Neural progenitor cell (in vitro differentiated cells): ENCODE measurements at places on chromosomes 1 and 21. TPM values are rescaled to one million over a fixed set of nuclear protein-coding genes. Genes with fewer than 3 reads are reported as not detected.

GRCh38 chr1:12709091-12709491 is 6.8 kb upstream of the AADACL3 start:
- H3K27me3 ChIP-seq: no peaks in the 10 kb centered on the region
- no peak overlapping the region for H3K27ac ChIP-seq
- no peak for DNase-seq
- H3K4me3 ChIP-seq: no peak overlapping the region
- no peaks in the 10 kb centered on the region for H3K4me1 ChIP-seq

- H3K4me1 ChIP-seq: no peaks in the 10 kb centered on the region
- H3K36me3 ChIP-seq: no peaks in the 10 kb centered on the region
- H3K27ac ChIP-seq: no peak overlapping the region
- H3K4me3 ChIP-seq: no peak overlapping the region
- H3K27me3 ChIP-seq: no peaks in the 10 kb centered on the region
- no peak for DNase-seq
Observed at GRCh38 chr1:226360106-226360746, 47.7 kb downstream of the PARP1 start.

GRCh38 chr1:247360116-247360898 is 28.6 kb upstream of the ZNF496 start:
- no peak overlapping the region for H3K4me3 ChIP-seq
- peaks cover 3% of the 10 kb centered on the region for H3K4me1 ChIP-seq
- no peak for DNase-seq
- H3K27ac ChIP-seq: no peak overlapping the region
- H3K36me3 ChIP-seq: no peaks in the 10 kb centered on the region

Gene INAVA
- total RNA-seq: 23.7 and 63.1 TPM in 2 replicates

DNA sequence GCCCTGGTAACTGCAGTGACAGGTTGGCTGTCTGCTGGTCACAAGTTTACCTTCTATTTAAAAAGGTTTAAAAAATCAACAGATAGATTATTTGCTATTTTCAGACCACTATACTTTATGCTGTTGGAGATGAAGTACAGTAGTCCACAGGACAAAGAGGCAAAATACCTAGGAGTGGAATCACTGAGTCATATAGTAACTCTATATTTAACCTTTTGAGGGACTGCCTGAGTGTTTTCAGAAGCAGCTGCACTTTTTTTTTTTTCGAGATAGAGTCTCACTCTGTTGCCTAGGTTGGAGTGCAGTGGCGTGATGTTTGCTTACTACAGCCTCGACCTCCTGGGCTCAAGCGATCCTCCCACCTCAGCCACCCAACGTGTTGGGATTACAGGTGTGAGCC is 11.7 kb downstream of the CNIH4 start:
- H3K27me3 ChIP-seq: no peaks in the 10 kb centered on the region
- no peak for DNase-seq
- no peak overlapping the region for H3K4me3 ChIP-seq
- H3K4me1 ChIP-seq: no peaks in the 10 kb centered on the region
- H3K36me3 ChIP-seq: peaks cover 16% of the 10 kb centered on the region

Gene SLC44A5
- 13.5 and 25.3 TPM in 2 replicates for total RNA-seq

DNA sequence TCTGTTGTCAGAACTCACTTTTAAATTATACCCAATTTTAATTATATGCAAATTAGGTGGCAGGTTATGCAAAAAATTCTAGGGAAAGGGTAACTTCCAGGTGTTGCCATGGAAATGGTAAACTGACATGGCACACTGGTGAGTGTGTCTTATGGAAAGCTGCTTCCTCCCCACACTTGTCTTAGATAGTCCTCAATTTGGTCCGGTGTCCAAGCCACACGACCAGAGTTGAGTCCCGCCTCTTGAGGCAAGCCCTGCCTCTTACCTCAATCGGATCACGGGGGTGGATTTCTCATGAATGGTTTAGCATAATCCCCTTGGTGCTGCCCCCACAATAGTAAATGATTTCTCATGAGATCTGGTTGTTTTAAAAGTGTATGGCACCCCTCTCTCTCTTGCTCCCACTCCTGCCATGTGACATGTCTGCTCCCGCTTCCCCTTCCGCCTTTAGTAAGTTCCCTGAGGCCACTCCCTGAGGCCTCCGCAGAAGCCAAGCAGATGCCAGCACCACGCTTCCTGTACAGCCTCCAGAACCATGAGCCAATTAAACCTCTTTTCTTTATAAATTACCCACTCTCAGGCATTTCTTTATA is 74.9 kb downstream of the MATN1 start:
- no peak overlapping the region for H3K4me3 ChIP-seq
- H3K27ac ChIP-seq: no peak overlapping the region

DNA sequence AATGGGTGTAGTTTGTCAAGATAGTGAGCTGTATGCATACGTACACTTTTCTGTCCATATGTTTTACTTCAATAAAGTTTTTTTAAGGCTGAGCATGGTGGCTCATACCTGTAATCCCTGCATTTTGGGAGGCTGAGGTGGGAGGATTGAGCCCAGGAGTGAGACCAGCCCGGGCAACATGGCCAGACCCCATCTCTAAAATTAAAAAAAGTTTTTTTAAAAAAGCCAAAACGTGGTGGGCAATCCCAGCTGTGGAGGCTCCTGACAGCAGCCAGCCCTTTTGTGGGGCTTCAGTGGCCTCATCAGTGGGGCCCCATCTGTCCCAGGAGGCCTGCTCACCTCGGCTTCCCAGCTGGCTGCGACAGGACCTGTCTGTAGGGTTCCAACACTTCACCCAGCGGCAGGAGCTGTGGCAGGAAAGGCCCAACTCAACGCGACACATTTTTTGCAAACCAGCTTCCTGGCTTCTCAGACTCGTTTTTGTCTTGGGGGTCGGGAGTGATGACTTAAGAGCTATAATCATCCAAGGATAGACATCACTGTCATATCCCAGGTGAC is 56.9 kb upstream of the LBR start:
- no peak overlapping the region for H3K27ac ChIP-seq
- no peak for DNase-seq
- no peaks in the 10 kb centered on the region for H3K36me3 ChIP-seq
- H3K27me3 ChIP-seq: no peaks in the 10 kb centered on the region
- peaks cover 4% of the 10 kb centered on the region for H3K4me1 ChIP-seq
- H3K4me3 ChIP-seq: no peak overlapping the region

- H3K27me3 ChIP-seq: no peaks in the 10 kb centered on the region
- no peak overlapping the region for H3K4me3 ChIP-seq
- no peak overlapping the region for H3K27ac ChIP-seq
- no peak for DNase-seq
- H3K4me1 ChIP-seq: no peaks in the 10 kb centered on the region
- H3K36me3 ChIP-seq: no peaks in the 10 kb centered on the region
Observed at GRCh38 chr1:43484367-43484766, 30.6 kb upstream of the HYI start.

GRCh38 chr1:226736908-226737818 is 1.9 kb downstream of the ITPKB start:
- H3K4me1 ChIP-seq: peaks cover 14% of the 10 kb centered on the region
- DNase-seq: peak; percentile 86
- peaks cover 80% of the 10 kb centered on the region for H3K27me3 ChIP-seq
- peak overlapping the region; percentile 54 for H3K4me3 ChIP-seq
- H3K36me3 ChIP-seq: no peaks in the 10 kb centered on the region

GRCh38 chr1:200526709-200527612 is 93.6 kb downstream of the KIF14 start:
- H3K27me3 ChIP-seq: no peaks in the 10 kb centered on the region
- no peak overlapping the region for H3K4me3 ChIP-seq
- H3K36me3 ChIP-seq: no peaks in the 10 kb centered on the region
- H3K27ac ChIP-seq: no peak overlapping the region

Gene OR2T2
- not detected in 2 replicates for total RNA-seq

- no peaks in the 10 kb centered on the region for H3K36me3 ChIP-seq
- peaks cover 8% of the 10 kb centered on the region for H3K4me1 ChIP-seq
- no peak overlapping the region for H3K4me3 ChIP-seq
- no peak for DNase-seq
Observed at GRCh38 chr1:218804014-218804785, 369.5 kb upstream of the LYPLAL1 start.

Gene AADACL4
- total RNA-seq: not detected in 2 replicates

- no peak overlapping the region for H3K4me3 ChIP-seq
- H3K27ac ChIP-seq: no peak overlapping the region
- no peaks in the 10 kb centered on the region for H3K4me1 ChIP-seq
- H3K27me3 ChIP-seq: no peaks in the 10 kb centered on the region
- H3K36me3 ChIP-seq: no peaks in the 10 kb centered on the region
Observed at GRCh38 chr1:193841857-193842256, 655.4 kb upstream of the B3GALT2 start.

- no peaks in the 10 kb centered on the region for H3K27me3 ChIP-seq
- no peak overlapping the region for H3K4me3 ChIP-seq
- H3K4me1 ChIP-seq: peaks cover 30% of the 10 kb centered on the region
- no peak for DNase-seq
Observed at GRCh38 chr1:229857585-229857984, 209.5 kb upstream of the GALNT2 start.

DNA sequence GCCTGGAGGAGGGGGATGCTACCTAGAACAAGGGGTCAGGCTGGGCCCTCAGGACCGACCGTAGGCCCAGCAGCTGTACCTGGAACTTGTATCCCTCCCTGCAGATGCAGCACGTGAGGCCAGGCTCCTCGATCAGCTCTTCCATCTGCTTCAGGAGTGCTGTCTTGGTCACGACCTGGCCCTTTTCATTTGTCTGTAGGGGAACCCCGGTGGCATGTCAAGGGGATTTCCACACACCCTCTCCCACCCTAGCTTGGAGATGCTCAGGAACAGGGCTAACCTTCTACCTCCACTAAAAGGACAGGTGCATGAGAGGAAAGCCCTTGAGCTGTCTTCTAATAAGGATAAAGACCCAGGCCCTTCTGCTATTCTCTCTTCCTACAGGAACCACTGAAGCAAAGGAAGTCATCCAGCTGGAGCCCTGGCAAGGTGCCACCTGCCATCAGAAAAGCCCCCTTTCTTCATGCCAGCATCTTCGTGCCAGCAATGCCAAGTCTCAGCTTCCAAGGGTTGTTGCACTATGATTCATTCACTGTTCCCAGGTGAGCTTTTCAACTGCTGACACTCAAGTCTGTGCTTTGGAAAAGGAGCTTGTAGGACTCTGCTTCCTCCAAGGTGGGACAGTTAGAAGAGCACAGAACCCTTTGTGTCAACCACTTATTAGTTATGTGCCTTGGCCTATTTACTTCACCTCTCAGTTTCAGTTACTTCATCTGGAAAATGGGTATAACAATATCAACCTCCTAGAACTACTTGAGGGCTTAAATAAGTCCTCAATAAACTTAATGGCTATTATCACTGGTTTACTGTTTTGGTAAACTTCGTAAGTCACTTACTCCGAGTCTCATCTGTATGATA is 122.1 kb downstream of the UBR4 start:
- DNase-seq: no peak
- H3K27ac ChIP-seq: no peak overlapping the region
- H3K4me1 ChIP-seq: no peaks in the 10 kb centered on the region
- H3K4me3 ChIP-seq: no peak overlapping the region

DNA sequence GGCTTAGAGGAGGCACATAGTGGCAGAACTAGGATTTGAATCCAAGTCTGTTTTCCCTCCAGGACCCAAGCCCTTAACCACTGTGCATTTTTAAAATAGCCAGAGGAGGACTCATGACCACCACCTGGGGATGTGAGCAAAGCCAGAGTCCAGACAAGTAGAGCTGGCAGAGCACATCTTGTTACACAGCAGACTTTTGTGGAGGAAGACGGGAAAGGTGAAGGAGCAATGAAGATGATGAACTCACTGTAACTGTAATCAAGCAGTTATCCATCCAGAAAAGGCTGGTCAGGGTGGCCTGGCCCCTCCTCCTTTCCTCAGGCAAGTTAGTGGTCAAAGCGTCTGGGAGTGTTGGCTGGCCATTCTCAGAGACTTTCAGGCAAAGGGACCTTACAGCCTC is 50.9 kb downstream of the SLC44A3 start:
- H3K36me3 ChIP-seq: no peaks in the 10 kb centered on the region
- H3K4me3 ChIP-seq: no peak overlapping the region
- H3K27ac ChIP-seq: no peak overlapping the region
- DNase-seq: no peak
- H3K4me1 ChIP-seq: peaks cover 30% of the 10 kb centered on the region
- H3K27me3 ChIP-seq: no peaks in the 10 kb centered on the region

DNA sequence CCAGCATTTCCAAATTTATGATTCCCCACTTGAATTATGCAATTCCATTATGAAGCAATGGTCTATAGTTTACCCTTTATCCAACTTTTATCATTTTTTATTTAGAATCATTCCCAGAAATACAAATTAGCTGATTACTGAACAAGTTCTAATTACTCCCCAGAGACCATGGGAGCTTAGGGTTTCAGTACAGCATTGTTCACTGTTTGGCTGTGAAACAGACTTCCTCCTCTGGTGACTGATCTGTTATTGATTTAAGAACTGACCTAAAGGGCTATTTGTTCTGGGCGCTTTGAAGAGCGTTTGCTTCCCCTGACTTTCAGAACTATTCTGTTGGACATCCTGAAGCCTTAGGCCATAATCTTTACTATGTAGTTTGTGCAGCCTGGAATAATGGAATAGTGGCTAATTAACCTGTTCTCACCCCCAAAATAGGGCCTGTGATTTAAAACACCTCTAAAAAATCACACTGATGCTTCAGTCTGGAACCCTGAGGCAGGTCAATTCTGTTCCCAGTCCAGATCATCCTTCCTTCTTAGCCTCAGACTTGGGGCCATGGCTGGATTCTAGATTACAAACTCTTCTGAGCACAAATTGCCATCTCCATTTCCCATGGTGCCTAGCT is 58.7 kb downstream of the ALG14 start:
- H3K27me3 ChIP-seq: no peaks in the 10 kb centered on the region
- DNase-seq: no peak
- H3K27ac ChIP-seq: no peak overlapping the region

GRCh38 chr1:220526294-220526693 is 1.6 kb upstream of the MARK1 start:
- H3K4me1 ChIP-seq: peaks cover 25% of the 10 kb centered on the region
- H3K27ac ChIP-seq: no peak overlapping the region
- H3K27me3 ChIP-seq: peaks cover 6% of the 10 kb centered on the region
- peak; percentile 28 for DNase-seq
- H3K4me3 ChIP-seq: no peak overlapping the region

Gene TRIM17
- total RNA-seq: 2.9 and 5.0 TPM in 2 replicates

Gene USP16
- 24.7 and 38.5 TPM in 2 replicates for total RNA-seq

Gene CELA2A
- not detected in 2 replicates for total RNA-seq

DNA sequence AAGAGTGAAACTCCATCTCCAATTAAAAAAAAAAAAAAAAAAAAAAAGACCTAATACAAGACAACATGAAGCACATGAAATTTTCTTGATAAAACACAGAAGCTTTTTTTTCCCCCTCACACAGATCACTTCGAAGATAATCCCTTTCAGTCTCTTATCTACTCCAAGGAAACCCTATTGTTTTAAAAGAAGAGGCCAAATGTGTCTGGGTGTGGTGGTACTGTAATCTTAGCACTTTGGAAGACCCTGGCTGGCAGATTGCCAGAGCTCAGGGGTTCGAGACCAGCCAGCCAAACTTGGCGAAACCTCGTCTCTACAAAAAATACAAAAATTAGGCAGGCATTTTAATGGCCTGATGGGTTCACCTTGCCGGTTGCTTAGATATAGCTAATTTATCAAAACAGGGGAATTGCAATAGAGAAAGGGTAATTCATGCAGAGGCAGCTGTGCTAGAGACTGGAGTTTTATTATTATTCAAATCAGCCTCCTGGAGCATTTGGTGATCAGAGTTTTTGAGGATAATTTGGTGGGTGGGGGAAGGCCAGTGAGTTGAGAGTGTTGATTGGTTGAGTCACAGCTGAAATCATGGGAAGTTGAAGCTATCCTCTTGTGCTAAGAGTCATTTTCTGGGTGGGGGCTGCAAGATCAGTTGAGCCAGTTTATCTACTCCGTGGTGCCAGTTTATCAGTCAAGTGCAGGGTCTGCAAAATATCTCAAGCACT is 62.5 kb downstream of the SLC16A1 start:
- H3K36me3 ChIP-seq: no peaks in the 10 kb centered on the region
- H3K4me3 ChIP-seq: no peak overlapping the region
- H3K27ac ChIP-seq: no peak overlapping the region
- no peak for DNase-seq
- H3K27me3 ChIP-seq: no peaks in the 10 kb centered on the region
- H3K4me1 ChIP-seq: no peaks in the 10 kb centered on the region
